Liver (tissue), 10 donors: ENCODE measurements at places on chromosomes 2 and 18.
A peak's percentile ranks its signal among the peaks of the same experiment; 100 is the strongest.

DNA sequence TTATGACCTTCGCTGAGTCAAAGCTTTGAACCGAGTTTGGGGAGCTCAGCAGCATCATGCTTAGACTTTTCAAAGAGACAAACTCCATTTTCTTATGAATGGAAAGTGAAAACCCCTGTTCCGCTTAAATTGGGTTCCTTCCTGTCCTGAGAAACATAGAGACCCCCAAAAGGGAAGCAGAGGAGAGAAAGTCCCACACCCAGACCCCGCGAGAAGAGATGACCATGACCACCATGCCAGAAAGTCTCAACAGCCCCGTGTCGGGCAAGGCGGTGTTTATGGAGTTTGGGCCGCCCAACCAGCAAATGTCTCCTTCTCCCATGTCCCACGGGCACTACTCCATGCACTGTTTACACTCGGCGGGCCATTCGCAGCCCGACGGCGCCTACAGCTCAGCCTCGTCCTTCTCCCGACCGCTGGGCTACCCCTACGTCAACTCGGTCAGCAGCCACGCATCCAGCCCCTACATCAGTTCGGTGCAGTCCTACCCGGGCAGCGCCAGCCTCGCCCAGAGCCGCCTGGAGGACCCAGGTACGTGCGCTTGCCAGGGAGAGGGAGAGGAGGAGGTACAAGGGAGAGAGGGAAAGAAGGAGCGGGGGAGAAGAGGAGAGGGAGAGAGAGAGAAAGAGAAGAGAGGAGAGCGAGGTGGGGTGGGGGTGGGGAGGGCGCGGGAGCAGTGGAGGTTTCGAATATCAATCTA is at the start of gene DLX1:
Gene DLX1 (plus strand): TSS at position 48 of the 700 bp plus-strand sequence. CDS start 171 bp downstream, at position 219.
- DNase-seq: no peak

DNA sequence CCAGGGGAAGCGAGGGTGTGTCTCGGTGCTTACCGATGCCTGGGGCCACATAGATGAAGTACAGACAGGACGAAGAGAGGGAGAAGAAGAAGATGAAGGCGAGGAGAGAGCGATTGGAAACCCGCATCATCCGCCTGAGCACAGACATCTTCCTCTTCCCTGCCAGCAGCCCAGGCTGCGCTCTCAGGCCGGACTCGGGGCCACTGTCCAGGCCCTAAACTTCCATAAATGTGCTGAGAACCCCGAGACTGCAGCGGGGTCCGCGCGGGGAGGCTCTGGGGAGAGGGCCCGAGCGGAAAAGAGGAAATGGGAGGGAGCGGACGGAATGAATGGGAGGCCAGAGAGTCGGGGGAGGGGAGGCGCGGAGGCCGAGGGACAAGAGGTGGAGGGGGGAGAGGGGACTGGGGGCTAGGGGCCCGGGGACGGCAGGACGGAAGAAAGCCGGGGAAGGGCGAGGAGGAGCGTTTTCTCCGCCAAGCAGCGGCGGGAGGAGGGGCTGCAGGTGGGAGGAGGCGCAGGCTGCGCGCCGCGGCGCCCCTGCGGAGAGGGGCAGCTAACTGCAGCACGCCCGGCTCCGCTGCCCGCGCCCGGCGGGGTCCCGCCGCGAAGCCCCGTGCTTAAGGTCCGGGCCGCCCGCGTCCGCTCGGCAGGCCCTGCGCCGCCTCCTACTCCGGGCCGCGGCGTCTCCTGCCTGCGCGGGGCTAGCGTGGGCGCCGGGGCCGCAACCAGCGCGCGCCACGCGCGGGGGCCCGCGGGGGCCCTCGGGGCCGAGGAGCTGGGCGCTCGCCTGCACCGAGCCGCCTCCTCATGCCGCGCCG is at the start of gene B4GALT6:
Gene B4GALT6 (minus strand): TSS at position 303 of the 818 bp plus-strand sequence. CDS start 155 bp downstream, at position 148.
- peak; percentile 50 for DNase-seq

- peak; percentile 49 for DNase-seq
Observed at GRCh38 chr2:16750175-16750924, 84.7 kb upstream of the CYRIA start.

DNA sequence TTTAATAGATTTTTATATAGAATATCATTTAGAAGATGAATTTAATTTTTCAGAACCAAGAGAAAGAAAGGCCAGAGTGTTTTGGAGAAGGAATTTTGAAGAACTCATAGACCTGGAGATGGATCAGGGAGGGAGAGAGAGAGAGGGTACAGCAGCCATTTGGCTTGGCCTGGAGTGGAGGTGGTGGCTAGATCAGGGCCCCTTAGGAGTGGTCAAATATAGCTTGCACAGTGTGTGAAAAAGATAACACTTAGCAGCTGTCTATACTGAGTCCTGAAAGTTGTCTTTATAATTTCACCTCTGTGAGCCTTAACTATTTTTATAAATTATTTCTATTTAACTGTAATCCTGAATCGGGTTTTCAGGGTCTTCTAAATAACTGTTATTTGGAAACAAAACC is 38.8 kb upstream of the ACYP2 start:
- peak; percentile 55 for DNase-seq

- no peak for DNase-seq
Observed at GRCh38 chr2:43319541-43319940, 93.1 kb upstream of the ZFP36L2 start.

- DNase-seq: no peak
Observed at GRCh38 chr2:109448946-109449788, 164.6 kb downstream of the SEPTIN10 start.

DNA sequence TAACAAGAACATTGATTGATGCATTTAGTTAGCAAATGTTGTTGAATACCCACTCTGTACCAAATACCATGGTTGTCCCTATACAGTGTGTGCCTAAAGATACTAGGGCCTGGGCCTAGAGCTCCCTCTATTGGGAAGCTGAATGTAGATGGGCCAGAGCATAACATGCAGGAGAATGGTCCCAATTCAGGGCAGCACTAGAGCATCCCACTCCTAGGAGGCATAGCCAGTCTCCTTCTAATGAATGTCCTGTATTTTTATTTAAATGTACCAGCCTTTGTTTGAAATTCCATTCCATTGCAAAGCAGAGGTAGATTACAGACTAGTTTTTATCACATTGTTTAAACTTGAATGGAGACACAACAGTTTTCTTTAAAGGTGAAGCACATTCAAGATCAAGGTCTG is 90.6 kb downstream of the FEZ2 start:
- no peak for DNase-seq

DNA sequence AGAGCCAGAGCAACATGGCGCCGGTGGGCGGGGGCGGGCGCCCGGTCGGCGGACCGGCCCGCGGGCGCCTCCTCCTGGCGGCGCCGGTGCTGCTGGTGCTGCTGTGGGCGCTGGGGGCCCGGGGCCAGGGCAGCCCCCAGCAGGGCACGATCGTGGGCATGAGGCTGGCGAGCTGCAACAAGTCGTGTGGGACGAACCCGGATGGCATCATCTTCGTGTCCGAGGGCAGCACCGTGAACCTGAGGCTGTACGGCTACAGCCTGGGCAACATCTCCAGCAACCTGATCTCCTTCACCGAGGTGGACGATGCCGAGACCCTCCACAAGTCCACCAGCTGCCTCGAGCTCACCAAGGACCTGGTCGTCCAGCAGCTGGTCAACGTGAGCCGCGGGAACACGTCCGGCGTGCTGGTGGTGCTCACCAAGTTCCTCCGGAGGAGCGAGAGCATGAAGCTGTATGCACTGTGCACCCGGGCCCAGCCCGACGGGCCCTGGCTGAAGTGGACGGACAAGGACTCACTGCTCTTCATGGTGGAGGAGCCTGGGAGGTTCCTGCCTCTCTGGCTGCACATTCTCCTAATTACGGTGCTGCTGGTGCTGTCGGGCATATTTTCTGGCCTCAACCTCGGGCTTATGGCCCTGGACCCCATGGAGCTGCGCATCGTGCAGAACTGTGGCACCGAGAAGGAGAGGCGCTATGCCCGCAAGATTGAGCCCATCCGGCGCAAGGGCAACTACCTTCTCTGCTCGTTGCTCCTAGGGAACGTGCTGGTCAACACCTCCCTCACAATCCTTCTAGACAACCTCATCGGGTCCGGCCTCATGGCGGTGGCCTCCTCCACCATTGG is 507 bp downstream of the CNNM4 start:
- no peak for DNase-seq

DNA sequence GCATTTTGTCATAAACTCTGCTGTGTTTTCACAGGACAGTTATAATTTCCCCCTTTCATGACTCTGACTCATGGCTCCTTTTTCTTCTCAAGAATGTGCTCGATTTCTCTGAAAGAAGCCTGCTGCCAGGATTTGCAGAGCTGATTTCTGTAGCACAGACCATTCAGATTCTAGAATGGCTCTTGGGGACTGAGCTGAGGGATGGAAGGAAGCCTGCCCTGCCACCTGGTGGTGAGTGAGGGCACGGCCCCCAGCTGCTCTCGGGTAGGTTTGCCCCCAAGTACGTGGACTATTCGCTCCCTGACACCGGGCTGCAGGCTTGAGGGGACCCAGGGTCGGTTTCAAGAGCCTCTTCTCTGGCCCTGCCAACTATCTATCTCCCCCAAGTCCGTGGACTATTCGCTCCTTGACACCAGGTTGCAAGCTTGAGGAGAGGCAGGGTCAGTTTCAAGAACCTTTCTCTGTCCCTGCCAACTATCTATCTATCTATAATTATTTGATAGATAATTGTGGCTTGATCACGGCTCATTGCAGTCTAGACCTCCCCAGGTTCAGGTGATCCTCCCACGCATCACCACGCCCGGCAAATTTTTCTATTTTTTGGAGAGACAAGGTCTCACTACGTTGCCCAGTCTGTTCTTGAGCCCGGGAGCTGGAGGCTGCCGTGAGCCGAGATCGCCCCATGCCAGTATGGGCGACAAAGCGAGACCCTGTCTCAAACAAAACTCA is 1.4 kb upstream of the SMYD5 start:
- DNase-seq: peak; percentile 77

GRCh38 chr18:22044474-22045220 is 124.7 kb upstream of the GATA6 start:
- no peak for DNase-seq

DNA sequence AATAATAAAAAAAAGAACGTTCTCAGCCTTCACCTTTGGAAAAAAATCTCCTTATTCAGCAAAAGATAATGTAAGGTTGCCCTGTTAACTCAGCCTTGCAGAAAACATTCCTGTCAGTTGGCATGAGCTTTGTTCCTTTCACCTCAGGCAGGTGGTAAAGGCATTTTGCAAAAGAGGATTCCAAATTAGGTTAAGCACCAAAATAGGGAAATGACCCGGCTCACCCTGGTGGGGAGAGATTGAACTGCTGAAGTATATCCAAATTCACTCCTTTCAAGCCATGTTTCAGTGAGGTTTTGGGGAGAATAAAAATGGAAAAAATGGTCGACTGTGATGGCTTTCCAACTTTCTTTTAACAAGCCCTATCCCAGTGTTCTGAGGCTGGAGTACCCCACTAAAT is 1988.8 kb upstream of the PIK3C3 start:
- no peak for DNase-seq

DNA sequence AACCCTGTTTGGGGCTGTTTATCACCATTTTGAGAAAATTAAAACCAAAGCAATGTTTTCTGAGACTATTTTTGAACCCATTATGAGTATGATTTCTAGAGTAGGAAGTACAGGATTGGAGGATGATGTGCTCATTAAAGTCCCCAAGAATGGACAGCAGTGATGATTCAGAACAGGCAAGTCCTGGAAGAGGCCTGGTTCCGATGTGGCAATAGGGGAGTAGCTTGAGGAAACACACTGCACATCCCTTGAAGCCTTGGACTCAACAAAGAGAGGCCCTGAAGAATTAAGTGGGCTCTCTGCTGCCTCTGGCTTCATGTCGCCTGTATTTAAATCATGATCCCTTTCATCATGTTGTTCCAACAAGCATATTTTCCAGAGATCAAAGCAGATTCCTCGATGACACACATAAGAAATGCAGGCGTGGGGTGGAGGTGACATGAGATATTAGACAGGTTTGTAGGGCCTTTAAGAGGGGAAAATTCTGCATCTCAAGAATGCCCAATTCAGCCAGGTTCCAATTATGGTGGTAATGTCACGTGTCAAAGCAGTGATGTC is 242.2 kb downstream of the FHOD3 start:
- no peak for DNase-seq

DNA sequence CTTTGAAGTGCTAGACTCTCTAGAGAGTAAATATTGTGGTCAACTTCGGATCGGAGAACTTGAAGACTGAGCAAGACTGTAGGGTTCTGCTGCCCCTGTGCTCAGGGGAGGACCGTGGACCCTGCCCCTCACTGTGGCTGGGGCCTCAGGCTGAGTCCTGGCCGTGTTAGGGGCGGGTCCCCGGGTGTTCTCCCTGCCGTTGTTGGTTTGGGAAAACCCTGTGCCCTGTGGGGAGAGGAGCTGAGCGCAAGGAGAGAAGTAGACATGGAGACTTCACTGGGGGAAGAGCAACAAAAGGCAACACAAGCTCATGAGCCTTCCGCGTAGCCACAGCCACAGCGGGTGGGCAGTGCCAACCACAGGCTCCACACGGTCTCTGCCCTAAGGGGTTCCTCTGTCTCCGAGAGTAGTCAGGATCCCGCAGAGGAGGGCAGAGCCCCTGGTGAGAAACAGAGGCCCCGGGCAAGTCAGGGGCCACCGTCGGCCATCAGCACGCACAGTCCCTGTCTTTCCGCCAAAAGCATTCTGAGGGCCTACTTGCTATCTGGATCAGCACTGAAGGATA is 53.1 kb downstream of the NTSR2 start:
- no peak for DNase-seq

DNA sequence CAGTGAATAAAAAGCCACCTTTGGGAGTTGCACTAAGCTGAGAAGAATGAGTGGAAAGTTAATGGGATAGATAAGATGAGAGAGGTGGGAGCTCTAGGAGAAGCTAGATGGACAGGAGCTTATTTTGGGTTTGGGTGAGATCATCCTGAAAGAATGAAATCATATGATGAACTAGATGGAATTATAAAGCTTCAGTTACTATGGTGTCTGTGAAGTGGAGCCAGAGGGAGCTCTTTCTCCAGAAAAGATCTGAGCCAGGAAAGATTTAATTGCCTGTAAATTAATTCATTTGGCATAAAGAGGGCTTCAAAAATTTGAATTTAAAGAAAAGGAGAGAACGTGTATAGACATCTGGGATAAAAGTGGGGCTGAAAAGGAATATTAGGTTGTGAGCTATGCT is 10.3 kb downstream of the DNAH6 start:
- DNase-seq: no peak

DNA sequence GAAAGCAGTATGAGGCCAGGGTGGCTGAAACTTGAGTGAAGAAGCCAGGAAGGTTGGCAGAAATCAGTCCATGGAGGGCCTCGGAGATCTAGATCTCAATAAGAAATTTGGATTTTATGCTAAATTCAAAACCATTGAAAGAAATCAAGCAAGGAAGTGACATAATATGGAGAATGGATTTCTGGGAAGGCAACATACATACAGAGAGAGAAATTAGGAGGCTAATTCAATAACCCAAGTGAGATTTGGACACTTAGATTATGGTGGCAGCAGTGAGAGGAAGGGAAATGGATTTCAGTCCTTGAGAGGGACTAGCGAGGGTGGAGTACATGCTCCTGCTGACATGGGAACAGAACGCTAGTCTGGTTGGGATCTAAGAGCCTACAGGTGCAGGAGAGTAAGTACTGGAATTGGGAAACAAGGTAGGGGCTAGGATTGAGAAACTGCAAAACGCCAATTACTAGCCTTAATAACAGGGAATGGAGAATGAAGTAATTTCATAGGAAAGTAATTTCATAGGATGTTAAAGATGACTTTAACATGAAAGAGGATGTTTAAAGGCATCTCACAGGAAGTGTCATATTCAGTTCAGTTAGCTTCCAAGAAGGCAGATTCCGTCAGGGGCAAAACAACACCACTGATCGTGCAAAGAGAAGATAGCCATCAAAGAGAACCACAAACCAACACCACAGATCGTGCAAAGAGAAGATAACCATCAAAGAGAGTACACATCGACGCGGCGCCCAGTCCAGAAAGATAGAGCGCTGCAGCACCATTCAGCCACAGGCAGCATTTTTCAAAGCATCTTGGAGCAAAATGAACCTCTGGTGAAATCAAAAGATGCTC is 27.2 kb downstream of the CDKL4 start:
- DNase-seq: no peak

GRCh38 chr2:42562474-42563144 is 5.8 kb upstream of the MTA3 start:
- no peak for DNase-seq
